GM13976 (cell line): ENCODE measurements at places on chromosomes 2 and 18.

DNA sequence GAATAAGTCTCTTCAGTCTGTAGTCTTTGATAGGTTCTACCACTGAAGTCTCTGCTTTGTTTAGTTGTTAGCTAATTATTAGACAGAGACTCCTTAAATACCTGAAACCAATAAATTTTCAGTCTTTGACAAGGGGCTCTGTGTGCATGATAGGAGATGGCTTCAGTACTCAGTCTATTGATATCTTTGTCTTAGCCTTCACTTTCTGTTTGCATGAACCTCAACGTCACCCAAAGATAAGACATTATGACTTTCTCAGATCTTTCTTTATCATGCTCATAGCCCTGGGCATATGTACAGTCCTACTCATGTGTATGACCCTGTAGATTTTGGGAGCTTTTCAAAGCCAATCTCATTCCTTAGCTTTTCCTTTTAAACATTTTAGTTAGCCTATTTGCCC is 183.5 kb upstream of the GCFC2 start:
- DNase-seq, result no peak

DNA sequence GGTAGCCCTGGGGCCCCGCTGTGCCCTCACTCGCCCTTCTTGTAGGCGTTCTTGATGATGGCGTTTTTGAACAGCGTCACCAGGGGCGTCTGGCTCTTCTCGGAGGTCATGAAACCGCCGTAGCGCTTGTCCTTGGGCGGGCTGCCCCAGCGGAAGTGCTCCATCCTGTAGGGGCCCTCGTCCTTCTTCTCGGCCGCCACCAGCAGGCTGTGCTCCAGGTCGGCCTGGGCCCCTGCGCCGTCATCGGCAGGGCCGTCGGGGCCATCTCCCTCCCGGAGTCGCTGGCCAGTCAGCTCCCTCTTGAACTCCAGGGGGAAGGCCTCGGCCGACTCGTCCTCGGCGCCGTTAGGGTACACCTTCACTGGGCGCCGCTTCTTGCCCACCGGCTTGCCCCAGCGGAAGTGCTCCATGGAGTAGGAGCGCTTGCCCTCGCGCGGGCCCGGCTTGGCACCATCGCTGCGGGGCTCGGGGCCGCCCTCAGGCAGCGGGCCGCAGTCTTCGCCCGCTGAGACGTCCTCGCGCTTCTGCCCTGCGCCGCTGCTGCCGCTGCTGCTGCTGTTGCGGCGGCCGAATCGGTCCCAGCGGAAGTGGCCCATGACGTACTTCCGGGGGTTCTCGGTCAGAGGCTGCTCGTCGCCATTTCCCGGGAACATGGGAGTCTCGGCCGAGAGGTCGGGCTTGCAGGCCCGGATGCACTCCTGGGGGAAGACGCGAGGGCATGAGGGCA is 7.2 kb downstream of the POMC start:
- DNase-seq, result peak; percentile 66

DNA sequence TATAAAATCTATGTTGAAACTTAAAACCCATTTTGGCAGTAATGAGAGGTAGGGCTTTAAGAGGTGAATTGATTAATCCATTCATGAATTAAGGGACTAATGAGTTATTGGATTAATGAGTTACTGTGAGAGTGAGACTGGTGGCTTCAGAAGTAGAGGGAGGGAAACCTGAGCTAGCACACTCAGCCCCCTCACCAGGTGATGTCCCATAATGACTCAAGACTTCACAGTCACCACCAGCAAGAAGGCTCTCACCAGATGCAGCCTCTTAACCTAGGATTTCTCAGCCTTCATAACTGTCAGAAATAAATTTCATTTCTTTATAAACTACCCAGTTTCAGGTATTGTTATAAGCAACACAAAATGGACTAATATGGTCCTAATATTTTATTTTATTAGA is 621.7 kb upstream of the ACVR2A start:
- DNase-seq, result peak; percentile 24

- DNase-seq, result no peak
These were observed 82.7 kb downstream of the MALT1 start for GRCh38 chr18:58753976-58754375.

DNA sequence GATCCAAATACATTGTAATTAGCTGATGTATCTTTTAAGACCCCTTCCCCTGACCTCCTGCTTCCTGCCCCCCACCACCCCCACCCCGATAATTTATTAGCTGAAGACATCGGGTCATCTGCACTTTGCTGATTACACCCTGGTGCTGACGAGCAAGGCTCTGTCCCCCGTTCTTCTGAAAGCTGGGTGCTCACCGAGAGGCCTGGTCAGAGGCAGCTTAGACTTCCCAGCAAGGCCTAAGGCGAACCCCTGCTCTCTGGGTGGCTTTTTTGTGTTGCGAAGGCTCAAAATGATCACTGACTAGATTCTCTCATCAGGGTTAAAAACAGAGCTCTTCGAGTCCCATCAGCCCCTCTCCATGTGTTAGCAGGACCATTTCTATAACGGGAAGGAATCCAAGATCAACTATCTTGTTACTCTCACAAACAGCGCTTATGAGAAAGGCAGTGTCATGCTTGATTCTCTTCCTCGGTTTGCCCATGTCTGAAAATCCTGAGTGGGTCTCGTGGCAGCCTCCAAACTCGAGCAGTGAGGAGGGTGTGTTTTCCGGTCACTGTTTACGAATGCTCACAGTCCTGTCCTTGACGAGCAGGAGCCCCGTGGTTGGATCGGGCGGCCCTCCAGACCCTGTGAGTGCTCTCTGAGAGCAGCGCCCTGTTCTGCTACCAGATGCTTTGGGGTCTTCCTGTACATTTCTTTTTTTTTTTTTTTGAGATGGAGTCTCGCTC is 201.6 kb downstream of the HDAC4 start:
- no peak for DNase-seq

DNA sequence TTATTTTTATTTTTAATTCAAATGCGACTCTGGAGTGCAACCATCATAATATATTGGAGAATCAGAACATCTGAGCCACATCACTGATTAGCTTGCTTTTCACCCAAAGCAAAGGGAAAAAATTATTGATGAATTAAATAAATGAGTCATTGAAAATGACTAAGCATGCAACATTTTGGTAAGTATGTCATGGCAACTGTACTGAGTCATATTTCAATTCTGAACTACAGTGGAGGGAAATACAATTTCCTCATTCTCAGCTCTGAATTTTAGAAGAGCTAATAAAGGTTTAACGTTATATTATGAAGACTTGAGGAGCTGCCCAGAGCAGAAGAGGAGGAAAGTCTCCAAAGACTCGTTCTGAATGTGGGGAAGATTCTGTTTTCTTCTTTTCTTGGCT is 89.6 kb upstream of the CCDC68 start:
- no peak for DNase-seq

DNA sequence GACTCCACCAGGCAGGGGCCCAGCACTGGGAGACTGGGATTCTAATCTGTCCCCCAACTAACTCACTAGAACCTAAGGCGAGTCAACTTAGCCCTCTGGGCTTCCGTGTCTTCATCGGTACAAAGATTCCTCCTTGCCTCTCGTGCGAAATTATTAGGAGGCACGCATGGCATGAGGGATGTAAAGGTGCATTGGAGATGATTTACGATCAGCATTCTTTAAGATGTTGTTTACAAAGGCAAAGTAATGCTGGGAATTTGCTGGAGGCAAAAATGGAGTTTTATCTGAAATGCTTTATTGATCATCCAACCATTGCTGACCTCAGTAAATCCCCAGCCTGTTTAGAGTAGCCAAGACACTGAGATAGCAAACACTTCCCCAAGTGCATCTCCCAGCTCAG is 171.8 kb upstream of the KLHL29 start:
- no peak for DNase-seq
